ENCODE measurements at places on chromosomes 4 and X.

GRCh38 chr4:127634181-127634580 lies 1.4 kb downstream of the INTU start:
- DNase-seq = no peak

DNA sequence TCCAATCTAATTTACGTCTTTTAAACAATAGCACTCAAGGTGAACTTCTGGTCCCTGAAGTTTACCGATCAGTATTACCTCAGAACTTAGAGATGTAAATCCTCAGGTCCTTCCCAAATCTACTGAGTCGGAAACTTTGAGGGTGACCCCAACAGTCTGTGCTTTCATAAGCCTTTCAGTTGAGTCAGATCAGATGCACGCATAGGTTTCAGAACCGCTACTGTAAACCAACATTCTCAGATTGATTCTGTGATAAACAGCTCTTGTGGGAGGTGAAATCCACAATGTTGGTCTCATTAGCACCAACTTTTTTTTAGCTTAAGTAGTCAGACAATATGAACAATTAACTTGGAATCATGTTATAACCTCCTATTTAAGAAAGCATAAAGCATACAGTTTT lies 86.0 kb downstream of the WWC2 start:
- DNase-seq = no peak

GRCh38 chr4:80918004-80918403 lies 112.5 kb upstream of the BMP3 start:
- no peak for DNase-seq

DNA sequence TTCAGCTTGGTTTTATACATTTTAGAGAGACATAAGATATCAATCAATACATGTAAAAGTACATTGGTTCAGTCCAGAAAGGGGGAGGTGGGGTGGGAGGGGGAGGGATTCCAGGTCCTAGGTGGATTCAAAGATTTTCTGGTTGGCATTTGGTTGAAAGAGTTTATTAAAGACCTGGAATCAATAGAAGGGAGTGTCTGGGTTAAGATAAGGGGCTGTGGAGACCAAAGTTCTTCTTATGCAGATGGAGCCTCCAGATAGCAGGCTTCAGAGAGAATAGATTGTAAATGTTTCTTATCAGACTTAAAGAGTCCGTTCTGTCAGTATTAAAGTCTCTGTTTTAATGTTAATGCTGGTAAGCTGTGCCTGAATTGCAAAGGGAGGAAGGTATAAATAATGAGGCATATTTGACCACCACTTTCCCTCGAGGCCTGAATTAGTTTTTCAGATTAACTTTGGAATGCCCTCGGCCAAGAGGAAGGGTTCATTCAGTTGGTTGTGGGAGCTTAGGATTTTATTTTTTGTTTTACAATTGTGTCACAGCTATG lies 169.9 kb downstream of the AASDH start:
- no peak for DNase-seq

DNA sequence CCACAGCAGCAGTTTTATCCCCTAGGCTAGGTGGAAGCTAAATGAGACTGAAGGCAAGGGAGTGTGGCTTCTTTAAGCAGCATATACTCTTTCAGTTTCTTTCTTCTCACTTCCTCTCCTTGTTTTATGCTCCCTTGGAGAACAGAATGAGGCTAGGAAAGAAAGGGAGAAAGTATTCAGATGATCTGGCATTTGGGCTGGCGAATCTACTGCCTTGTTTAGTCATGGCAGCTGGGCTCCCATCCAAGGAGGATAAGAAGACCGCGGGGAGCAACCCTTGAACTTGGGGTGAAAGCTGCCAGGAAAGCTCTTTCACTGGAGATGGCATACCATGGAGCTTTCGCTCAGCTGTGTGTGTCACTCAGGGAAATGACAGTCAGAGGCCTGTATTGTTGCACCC lies 72.1 kb downstream of the ARHGEF38 start:
- DNase-seq = no peak

GRCh38 chr4:138513535-138513934 lies 271.4 kb upstream of the SLC7A11 start:
- DNase-seq = no peak

- DNase-seq = no peak
Observed at GRCh38 chr4:36553029-36553428, 271.6 kb downstream of the DTHD1 start.

DNA sequence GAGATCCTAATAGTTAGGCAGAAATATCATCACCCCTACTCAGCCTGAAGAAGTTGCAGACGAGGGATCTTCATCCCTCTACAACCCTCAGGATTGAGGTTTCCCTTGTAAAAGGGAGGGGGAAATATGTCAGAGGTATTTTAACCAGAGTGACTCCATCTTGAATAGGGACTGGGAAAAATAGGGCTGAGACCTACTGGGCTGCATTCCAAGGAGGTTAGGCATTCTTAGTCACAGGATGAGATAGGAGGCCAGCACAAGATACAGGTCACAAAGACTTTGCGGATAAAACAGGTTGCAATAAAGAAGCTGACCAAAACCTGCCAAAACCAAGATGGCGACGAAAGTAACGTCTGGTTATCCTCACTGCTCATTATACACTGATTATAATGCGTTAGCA lies 17.5 kb downstream of the IL13RA2 start:
- no peak for DNase-seq

DNA sequence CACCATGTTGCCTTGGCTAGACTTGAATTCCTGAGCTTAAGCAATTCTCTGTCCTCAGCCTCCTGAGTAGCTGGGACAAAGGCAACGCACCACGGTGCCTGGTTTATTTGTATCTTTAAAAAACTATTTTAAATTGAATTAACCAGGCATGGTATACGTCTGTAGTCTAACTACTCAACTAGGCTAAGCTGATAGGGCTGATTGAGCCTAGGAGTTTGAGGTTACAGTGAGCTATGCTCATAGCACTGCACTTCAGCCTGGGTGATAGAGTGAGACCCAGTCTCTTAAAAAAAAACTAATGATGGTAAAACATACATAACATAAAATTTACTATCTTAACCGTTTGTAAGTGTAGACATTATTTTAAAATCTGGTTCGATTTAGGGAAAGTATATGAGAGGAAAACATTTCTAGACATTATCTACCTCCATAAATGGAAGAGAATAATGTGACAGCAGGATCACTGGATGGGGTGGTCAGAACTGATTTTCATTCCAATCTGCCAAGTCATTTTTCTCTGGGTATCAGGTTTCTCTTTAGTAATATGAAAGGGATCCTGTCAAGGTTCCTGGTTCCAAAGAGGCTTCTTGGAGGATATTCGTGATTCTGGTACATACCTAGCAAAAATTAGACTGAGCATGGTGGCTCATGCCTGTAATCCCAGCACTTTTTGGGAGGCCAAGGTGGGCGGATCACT lies 8.7 kb upstream of the ITGB1BP2 start:
- DNase-seq = no peak

All from urothelium cell line (cell line).